ENCODE measurements at places on chromosomes 3 and 15.

DNA sequence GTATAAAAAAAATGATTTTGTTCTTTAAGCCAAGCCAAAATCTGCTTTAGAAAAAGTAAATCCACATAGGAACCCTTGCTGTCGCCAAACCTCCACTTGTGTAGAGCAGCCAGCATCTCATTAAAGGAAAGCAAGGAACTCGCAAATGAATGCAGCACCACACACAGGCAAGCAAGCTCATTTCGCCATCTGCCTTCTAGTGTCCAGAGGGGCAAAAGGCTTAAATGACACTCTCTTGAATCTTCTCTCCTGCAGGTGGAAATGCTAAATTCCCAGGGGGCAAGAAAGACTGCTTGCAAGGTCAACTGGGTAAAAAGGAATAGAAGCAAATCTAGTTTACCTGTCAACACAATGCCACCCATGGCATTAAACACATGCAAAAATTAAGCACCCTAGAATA lies 2.4 kb downstream of the MB21D2 start:
- peak; percentile 59 for DNase-seq

- DNase-seq = no peak
Measured at GRCh38 chr3:53102601-53103147, 27.6 kb downstream of the RFT1 start.

GRCh38 chr3:42803414-42804105 lies 730 bp downstream of the HIGD1A start:
- DNase-seq = peak; percentile 28

DNA sequence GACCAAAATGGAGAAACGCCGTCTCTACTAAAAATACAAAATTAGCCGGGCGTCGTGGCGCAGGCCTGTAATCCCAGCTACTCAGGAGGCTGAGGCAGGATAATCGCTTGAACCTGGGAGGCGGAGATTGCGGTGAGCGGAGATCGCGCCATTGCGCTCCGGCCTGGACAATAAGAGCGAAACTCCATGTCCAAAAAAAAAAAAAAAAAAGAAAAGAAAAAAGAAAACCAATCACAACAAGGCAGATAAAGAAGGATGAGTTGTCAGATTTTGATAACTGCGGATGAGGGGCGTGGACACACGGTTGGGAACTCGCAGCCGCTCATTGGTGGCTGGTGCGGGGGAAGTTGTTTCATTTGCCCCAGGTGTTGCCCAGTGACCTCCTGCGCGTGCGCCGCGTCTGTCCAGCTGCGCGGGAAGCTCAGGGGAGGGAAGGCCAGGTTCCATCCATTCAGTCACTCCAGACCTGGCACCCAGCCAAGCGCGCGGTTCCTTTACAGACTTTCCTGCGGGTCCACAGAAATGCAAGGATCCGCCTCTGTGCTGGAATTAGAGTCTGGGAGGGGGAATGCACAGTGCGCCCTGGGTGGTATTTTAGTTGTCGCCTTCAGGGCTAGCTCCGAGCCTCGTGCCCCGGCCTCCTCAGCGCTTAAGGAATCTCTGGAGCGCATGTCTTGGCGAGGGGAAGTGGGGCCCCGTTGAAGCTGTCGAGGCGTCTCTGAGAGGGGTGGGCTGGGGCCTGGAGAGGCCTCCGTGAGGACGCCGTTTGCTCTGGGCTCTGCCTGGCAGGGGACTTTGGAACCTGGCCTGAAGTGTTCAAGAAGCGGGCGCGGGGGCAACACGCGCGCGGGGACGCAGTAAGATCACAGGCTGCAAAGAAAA lies 708 bp upstream of the GCHFR start:
- peak; percentile 50 for DNase-seq

DNA sequence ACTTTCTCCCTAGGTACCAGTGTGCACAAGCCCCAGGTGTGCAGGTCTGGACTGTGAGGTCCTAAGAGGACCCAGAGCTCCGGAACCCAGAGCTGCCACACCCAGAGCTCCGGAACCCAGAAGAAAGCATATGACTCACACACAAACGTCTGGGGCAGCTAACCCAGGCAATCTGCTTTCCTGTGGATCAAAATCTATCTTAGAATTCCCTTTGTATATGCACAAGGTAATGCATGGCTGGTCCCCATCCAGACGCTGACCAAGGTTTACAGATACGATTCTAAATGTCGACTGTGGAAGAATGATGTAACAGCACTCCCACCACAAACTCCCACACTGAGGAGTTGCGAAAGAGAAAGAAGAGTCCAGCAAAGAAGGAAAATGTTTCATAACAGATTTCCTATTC lies 15.7 kb downstream of the KCNMB2 start:
- DNase-seq = peak; percentile 88

DNA sequence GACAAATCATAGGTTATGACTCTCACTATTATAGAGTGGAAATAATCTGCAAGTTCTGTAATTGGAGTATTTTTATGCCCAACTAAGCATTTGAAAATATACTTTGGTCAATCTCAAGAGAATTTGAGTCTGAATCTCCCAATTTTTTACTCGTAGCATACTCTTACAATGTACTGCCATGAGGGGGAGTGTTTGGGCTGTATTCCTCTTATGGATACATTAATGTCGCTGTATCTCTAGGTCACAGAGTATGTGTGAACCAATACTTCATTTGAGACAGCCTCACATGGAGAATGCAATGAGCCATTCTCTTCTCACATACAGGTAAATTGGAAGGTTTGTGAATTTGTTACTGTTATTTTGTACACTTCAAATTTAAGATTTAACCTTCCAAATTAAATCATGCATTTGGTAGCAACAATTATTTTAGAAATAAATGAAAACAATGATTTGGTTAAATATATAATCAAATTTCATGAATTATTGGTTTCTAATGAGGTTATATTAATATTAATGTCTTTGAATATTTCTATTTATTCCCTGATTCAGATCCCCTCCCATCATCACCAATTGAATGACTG lies 5.5 kb upstream of the CD200 start:
- peak; percentile 87 for DNase-seq

All from fibroblast of pulmonary artery (primary cell).